Body of pancreas (tissue), 4 donors: ENCODE measurements at places on chromosomes 12 and 14. TPM values are rescaled to one million over a fixed set of nuclear protein-coding genes. Genes with fewer than 3 reads are reported as not detected.
A peak's percentile ranks its signal among the peaks of the same experiment; 100 is the strongest.

GRCh38 chr14:22519877-22520685 lies 68.9 kb downstream of the DAD1 start:
- no peaks in the 10 kb centered on the region for H3K27me3 ChIP-seq
- H3K4me1 ChIP-seq: peaks cover 11% of the 10 kb centered on the region
- no peak overlapping the region for H3K4me3 ChIP-seq
- DNase-seq: no peak
- H3K27ac ChIP-seq: no peak overlapping the region
- H3K36me3 ChIP-seq: no peaks in the 10 kb centered on the region

DNA sequence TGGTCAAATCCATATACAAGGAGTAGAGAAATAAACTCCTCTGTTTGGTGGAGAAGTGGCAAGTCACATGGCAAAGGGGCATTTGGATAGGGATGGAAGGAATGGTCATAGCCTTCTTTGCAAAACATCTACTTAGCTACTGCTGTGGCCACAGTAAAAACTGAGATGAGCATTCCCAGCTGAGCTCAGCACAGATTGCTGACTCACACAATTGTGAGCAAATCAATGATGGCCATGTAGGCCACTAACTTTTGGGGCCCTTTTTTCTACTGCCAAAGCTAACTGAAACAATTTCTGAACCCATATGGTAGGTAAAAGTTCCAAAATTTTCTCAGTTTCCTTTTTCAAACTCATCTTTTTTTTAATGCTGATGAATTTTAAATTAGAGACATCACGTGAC lies 31.6 kb downstream of the DUSP6 start:
- no peak overlapping the region for H3K27ac ChIP-seq
- H3K4me1 ChIP-seq: peaks cover 20% of the 10 kb centered on the region
- no peaks in the 10 kb centered on the region for H3K36me3 ChIP-seq
- no peak overlapping the region for H3K4me3 ChIP-seq
- H3K27me3 ChIP-seq: no peaks in the 10 kb centered on the region

DNA sequence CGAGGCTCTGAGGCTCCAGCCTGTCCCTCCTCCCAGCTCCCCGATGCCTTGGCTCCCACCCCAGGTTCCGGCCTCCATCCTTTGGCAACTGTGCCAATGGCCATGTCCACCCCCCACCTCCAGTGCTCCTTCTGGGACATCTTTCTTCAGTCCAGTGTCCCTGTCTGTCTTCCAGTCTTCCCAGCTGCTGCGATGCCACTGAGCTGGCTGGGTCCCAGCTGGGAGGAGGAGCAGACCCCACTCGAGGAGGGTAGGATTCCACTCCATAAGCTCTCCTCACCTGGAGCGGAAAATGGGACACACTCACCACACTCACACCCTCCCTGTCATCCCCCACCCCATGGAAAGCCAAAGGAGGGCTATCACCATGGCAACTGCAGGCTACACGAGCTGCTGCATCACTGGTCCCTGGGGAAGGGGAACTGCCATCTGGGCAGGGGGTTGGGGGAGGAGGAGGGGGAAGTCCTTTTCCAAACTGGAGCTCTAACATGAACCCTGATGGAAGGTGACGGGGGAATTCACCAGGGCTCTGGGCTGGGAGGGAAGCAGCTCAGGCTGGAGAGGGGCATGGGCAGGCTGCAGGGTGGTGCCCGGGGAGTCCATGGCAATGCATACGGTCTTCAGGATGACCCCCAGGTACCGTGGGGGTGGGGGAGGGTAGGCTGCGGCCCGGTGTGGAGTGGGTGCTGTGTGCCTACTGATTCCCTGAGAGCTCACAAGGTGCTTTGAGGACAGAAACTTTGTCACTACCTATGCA lies 94.3 kb downstream of the LRRC74A start:
- no peaks in the 10 kb centered on the region for H3K27me3 ChIP-seq
- H3K4me1 ChIP-seq: peaks cover 46% of the 10 kb centered on the region
- H3K36me3 ChIP-seq: no peaks in the 10 kb centered on the region
- DNase-seq: peak; percentile 38
- H3K27ac ChIP-seq: peak overlapping the region; percentile 92

The CIROP gene
- total RNA-seq: not detected

The GPR33 gene
- not detected for total RNA-seq
